ENCODE measurements at places on chromosomes 7 and 10.

DNA sequence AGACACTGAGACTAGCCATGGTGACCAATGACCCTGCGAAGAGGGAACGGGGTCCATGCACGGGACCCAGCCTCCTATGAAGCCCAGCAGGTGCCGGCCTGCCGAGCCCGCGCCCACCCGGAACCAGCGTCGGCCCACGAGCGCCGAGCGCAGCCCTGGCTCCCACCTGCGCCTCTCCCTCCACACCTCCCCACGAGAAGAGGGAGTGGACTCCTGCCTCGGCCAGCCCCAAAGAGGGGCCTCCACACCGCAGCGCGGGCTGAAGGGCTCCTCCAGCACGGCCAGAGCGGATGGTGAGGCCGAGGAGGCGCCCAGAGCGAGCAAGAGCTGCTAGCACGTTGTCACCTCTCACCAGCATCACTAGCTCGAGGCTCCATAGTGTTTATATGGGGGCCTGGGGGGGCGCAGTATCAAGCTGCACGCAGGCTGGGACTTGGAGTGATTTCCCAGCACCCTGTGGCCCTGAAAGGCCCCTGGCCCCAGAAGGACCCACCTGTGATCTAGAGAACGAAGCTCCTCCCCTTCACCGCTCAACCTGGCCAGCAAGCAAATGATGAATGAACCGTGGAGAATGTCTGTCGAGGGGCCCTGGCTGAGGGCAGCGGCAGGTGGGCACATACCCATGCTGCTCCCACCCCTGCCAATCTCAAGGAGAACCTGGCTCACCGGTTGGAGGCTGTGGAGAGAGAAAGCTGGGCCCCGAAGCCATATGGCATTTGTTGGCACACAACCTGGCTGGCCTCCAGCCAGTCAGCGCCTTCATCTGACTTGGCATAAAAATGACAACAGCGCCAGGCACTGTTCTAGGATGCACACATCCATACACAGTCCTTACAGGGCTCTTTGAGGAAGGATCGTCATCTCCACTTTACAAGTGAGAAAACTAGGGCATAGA, 30.7 kb downstream of the GHRHR start:
- DNase-seq, result no peak

DNA sequence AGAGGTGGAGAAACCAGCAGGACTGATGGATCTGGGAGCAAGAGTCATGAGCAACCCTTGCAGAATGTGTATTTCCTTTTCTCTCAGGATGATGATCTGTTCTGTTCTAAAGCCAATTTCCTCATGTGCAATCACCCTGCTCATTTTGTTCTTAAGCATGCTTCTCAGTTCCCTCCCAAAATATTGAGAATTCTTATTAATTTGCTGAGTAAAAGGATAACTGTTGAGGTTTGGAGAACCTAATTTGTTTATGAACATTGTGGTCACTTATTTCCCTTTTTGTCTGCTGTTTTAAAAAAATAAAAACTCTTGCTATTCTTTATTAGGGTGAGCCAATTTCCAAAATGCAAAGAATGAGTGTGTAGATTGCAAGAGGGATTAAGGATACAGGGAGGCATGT, 106.8 kb downstream of the APBB1IP start:
- DNase-seq, result no peak

DNA sequence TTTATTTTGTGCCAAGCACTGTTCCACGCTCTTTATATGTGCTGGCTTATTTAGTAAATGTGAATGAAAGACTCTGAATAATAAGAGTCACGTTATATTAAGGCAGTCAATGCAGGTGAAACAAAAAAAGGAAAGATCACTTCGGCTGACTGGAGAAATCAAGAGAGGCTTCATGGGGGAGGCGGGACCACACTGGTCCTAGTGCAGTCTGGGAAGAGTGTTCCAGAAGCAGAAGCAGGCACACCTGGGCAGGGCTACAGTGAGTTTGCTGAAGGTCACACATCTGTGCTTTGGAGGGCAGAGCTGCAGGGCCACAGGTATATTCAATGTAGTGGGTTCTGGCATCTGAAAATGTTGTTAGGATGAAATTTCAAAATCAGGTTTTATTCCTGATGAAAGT, 176.9 kb downstream of the PLXNA4 start:
- DNase-seq, result no peak

GRCh38 chr7:27171637-27172314, 2.3 kb downstream of the HOXA10 start:
- DNase-seq, result no peak

- DNase-seq, result no peak
These were observed 38.0 kb downstream of the INPP5A start for GRCh38 chr10:132575320-132576201.

Measured in activated naive CD8-positive, alpha-beta T cell treated with anti-CD3 and anti-CD28 coated beads, Interleukin-2, amount 50 U/mL, for 16 hours (primary cell).